ENCODE measurements at places on chromosomes 16 and 17.

DNA sequence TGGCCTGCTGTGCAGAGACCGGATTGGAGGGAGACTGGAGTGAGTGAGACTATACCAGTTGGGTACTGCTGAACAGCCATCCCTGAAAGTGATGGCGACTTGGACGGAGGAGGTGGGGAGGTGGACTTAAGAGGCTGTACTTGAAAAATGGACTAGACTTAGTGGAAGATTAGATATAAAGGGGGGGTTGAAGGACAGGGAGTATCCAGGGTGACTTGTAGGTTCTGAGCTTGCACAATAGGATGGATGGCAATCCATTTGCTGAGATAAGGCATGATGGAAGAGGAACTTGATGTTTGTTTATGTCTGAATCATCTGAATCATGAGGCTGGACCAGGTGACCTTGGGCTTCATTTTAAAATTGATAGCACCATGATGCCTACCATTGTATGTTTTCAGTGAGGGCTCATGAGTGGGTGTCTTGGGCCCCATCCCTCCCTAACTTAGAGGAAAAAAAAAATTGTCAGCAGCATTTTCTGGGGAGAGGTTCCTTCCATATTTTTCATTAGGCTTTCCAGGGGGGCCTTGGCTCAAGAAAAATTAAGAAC lies 41.2 kb downstream of the PRKCA start:
- no peak for DNase-seq

- no peak for DNase-seq
These were observed 1.6 kb upstream of the IRX3 start for GRCh38 chr16:54288030-54288834.

DNA sequence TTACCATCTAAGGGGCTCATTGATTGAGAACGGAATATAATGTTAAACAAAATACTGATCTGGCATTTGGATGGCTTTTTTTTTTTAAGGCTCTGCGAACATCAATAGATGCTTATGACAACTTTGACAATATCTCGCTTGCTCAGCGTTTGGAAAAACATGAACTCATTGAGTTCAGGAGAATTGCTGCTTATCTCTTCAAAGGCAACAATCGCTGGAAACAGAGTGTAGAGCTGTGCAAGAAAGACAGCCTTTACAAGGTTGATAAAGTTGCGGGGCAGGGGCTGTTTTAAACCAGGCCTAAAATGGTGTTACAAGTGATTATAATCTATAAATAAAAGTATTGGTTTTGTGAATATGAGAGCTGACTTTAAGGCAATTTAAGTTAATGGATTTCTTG lies 22.3 kb downstream of the PTRH2 start:
- DNase-seq, result no peak

- DNase-seq, result no peak
These were observed 2.8 kb downstream of the TOB1 start for GRCh38 chr17:50863221-50863843.

GRCh38 chr17:49734515-49735490 lies 27.0 kb upstream of the SLC35B1 start:
- DNase-seq, result no peak

DNA sequence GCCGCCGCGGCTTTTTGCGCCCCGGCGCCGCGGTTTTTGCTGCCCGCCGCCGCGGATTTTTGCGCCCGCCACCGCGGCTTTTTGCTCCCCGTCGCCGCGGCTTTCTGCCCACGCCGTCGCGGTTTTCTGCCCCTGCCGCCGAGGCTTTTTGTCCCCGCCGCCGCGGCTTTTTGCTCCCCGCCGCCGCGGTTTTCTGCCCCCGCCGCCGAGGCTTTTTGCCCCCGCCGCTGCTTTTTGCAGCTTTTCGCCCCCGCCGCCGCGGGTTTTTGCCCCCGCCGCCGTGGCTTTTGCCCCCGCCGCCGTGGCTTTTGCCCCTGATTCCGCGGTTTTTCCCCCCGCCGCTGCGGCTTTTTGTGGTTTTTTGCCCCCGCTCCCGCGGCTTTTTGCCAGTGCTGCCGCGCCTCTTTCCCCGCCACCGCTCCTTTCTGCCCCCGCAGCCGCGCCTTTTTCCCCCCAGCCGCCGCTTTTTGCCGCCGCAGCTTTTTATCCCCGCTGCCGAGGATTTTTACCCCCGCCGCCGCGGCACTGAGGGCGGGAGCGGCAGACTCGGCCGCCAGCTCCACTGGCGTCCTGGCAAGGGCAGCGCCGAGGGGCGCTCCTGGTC lies 518.6 kb upstream of the WSB1 start:
- no peak for DNase-seq

- no peak for DNase-seq
These were observed 1.7 kb downstream of the SMIM5 start for GRCh38 chr17:75634754-75635609.

DNA sequence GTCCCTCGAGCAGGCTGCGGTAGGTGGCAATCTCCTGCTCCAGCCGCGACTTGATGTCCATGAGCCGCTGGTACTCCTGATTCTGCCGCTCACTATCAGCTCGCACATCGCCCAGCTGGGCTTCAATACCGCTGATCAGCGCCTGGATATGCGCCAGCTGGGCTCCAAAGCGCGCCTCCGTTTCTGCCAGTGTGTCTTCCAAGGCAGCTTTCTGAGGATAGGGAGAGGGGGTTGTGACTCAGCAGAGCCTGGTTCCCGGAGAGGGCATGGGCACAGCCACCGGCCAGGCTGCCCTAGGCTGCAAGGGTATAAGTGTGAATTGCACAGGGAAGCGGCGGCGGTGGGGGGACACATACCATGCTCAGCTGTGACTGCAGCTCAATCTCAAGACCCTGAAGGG lies 4.3 kb downstream of the KRT19 start:
- no peak for DNase-seq

Data from CD8-positive, alpha-beta memory T cell (primary cell).